HS-27A (cell line): ENCODE measurements at places on chromosomes 7 and 10.

- no peak for DNase-seq
Observed at GRCh38 chr7:34225193-34225592, 319.9 kb downstream of the BMPER start.

- no peak for DNase-seq
Observed at GRCh38 chr10:128631801-128632241, 505.6 kb upstream of the MKI67 start.

DNA sequence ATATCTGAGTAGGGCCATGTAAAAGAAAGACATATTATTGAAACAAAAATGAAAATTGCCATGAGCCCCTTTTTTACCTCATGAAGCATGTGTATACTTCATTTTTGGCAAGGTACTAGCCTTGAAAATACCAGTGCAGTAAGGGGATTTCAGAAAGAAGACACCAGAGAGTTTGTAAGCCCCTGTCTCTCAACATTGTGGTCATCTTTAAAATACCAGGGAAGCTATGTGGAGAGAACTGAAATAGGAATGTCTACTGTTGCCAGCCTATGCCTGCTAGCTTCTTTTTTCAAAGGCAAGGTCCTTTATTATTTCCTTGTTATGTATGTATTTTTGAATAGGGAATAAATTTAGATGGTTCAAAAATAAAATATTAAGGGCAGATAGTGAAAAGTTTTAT, 57.8 kb downstream of the CASD1 start:
- no peak for DNase-seq

DNA sequence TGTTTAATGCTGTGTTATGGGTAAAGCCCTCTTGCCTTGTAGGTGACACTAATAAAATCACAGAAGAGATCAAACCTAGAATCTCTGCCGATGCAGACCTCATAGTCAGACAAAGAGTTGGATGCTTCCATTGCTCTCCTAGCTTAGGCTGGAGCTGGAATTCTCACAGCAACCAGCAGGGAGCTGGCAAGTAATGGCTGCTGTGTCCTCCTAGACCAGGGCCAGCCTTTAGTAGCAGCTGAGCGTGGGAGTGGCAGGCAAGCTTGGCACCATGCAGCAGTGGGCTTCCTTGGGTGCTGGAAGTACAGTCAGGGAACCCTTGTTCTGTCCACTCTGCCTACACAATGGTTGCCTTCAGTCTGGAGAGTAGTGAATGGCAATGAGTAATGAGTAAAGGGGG, 598.3 kb upstream of the GALNT17 start:
- no peak for DNase-seq

DNA sequence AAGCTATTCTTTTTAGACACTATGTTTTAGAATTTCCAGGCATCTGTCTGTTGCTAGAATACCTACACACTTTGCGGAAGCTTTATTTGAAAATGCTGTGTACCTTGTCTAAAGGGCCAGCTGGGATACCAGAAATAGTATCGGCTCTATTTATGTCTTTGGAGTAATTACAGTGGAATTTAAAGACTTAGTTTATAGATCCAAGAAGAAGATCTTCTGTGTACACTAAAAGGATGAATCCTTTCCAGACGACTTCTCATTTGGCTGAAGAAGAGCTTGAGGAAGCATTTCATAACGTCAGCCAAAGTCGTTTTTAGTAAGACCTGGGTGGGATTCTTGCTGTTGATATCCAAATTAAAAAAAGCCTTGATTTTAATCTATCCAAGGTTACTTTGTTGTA, 365.9 kb downstream of the INHBA start:
- no peak for DNase-seq
